ENCODE measurements at places on chromosomes 5 and 9.

DNA sequence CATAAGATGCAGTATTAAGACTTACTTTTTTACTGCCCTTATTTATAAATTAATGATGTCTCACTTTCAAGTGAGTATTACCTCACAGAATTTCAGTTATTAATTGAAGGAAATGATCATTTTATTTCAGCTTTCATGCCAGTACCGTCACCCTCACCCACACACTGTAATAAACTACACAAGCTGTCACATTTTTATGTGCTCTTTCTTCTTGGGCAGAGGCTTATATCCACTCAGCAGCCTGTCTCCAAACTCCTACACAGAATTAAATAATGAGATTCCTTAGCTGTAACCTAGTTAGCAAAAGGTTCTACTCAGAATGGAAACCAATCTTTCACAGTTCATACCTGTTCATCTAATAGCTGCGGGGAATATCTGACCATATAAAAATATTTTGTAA, 1915.8 kb upstream of the CDH6 start:
- no peak for DNase-seq

DNA sequence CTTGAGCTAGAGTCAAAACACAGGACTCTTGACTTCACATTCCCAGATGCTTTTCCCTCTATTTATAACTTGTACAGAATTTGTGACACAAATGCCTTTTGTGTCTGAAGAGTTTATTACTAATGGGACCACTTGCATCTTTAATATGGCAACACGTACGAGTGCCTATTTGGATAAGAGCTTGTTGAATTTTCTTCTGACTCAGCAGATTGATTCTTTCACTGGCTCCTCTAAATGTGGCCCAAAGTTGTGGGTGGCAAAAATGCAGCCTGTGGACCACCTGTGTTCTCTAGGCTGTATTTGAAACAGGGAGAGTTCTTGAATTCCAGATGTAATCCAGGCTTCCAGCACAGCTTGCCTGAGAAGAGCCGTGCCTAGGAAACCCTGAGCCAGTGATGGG, 34.1 kb upstream of the ERCC6L2 start:
- DNase-seq, result no peak

DNA sequence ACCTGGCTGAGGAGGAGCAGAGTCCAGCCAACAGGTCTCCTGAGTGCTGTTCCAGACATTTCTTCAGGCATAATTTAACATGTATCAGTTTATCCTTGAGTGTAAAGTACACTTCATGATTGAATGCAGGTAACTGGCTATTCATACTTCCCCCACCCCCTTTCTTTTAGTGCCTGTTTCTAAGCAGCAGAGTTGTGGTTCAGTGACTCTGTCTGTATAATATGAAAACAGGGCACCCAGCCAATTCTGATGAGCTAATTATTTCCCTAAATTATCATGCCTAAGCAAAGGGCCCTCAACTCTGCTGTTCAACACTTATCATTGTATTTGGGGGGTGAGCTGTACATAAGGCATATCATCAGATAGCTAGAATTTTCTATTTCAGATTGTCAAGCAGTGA, 51.9 kb upstream of the ZSWIM6 start:
- DNase-seq, result peak; percentile 95

- no peak for DNase-seq
Measured at GRCh38 chr9:13616491-13617035, 337.1 kb upstream of the MPDZ start.

GRCh38 chr9:87149799-87150198, 202.5 kb upstream of the GAS1 start:
- no peak for DNase-seq

- DNase-seq, result no peak
Measured at GRCh38 chr9:108811944-108812343, 43.8 kb downstream of the ACTL7B start.

- peak; percentile 55 for DNase-seq
Measured at GRCh38 chr5:56900858-56901578, 8.4 kb upstream of the SETD9 start.

GRCh38 chr9:21687351-21687750, 115.1 kb upstream of the MTAP start:
- no peak for DNase-seq

GRCh38 chr5:178074266-178074952, 38.9 kb upstream of the N4BP3 start:
- DNase-seq, result no peak

- DNase-seq, result peak; percentile 89
Measured at GRCh38 chr5:9869616-9870288, 239.6 kb upstream of the TAS2R1 start.

GRCh38 chr5:56409331-56410190, 176.4 kb upstream of the ANKRD55 start:
- DNase-seq, result peak; percentile 88

DNA sequence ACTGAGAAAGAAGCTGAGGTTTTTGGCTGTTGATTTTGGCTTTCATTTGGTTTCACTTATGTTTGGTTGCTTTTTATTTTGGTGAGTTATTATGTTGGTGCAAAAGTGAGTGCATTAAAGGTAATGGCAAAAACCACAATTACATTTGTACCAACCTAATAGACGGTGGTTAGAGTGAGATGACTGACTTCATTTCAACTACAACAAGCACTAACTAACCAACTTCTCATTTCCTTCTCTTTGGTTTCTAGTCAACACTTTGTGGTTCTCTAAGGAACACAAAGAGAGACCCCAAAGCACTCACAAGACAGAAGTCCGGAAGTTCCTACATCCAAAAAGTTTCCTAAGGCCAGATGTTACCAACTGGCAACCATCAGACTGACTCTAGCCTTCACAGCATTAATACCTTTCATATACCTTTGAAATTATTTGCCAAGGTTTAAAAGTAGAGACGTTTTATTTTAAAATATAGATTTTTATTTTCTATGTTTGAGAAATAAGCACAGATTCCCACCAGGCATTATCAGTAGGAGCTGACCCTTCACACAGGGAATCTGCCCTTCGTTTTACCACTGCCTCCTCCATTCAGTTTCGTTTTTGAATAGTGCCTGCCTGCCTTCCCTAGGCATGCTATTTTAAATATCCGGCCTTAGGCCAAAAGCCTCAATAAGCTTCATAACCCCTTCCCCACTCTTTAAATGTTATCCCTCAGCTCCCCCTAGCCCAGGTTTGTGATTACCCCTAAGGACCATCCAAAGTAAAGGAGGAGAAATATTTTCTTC, 301.1 kb upstream of the PTGER4 start:
- no peak for DNase-seq

- DNase-seq, result peak; percentile 46
Measured at GRCh38 chr5:91641730-91642350, 258.7 kb upstream of the ARRDC3 start.

GRCh38 chr9:8484597-8485191, 685.1 kb upstream of the DMAC1 start:
- DNase-seq, result no peak

- DNase-seq, result no peak
Measured at GRCh38 chr5:61532983-61533382, 200.9 kb downstream of the ZSWIM6 start.

DNA sequence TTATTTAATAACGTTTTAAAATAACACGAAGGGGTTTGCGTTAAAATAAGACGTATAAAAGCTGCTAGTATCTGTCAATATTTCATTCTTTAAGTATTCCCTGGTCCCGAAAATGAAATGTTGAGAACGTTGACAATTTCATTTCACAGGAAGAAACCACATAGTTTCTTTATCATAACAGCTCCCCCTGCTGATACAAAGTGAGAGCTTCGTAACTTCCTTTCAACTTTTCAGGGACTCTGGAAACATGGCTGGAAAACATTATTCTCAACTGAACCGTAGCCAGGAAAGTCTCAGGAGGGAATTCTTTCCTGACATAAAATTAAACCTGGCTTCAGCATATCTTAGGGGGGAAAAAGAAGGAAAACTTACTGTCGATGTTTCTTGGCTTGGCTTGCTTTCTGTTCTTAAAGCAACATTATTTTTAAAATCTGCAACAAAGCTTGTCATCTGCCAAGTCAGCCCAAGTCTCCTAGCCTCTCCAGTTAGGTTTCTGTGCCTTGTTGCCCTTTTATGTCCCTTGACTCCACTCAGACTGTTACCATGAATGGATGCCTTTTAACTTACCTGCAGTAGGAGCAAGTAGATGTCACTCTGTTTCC, 122.9 kb upstream of the DAB2 start:
- peak; percentile 59 for DNase-seq

GRCh38 chr9:99319048-99319447, 97.0 kb downstream of the SEC61B start:
- DNase-seq, result no peak

DNA sequence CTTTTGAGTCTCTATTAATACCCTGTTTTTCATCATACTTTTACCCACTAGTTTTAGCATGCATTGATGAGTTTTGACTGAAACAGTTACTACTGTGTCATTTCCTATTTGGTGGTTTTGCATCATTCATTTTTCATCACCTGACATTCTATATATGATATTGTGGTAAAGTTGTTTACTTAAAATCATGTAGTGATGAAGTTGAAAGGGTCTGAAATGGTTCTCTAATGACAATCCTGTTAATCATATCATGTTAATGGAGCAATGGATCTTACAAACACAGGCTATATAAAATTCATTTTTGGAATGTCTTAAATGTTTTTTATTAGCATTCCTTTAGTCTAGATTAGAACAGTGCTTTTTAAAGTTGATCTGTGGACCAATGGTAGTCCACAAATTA, 84.1 kb downstream of the ERBIN start:
- DNase-seq, result peak; percentile 49

- no peak for DNase-seq
Measured at GRCh38 chr5:150644514-150644913, 4.1 kb downstream of the SYNPO start.

- DNase-seq, result no peak
Measured at GRCh38 chr5:39948341-39948740, 523.6 kb upstream of the DAB2 start.

GRCh38 chr5:112174959-112175594, 244.0 kb downstream of the EPB41L4A start:
- peak; percentile 66 for DNase-seq

DNA sequence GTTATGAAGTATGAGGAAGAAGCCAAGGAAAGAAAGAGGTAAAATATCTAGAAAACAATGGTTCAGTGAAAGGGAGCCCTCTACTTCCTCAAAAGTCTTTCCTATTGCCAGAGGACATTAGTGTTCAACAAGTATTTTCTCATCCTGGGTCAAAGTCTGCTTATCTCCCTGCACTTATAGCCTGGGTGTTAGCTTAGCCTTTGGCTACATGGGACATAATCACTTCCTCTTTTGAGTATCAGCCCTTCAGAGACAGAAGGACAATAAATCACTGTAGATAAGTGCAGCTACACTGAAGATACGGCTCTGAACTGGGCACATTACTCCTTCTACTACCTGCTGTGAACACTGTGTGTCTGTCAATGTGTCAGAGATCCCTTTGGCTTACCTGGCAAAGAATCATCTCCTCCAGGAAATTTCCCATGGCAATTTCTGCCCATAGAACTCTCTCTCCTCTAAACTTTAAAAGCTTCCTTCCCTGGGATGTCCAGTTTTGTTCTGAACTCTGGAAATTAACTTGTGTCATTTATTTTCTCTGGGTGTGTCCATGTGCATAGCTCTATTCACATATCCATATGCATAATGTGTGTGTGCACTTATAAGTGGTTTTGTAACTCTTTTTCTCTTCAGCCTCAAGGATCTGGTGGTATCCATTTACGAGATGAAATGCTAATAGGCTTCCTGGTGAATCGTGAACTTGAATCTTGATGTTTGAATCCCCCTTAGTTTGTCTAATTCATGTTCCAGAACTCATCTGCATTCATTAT, 30.0 kb upstream of the RECK start:
- no peak for DNase-seq

- DNase-seq, result no peak
Measured at GRCh38 chr9:122186301-122186700, 26.6 kb downstream of the MORN5 start.

DNA sequence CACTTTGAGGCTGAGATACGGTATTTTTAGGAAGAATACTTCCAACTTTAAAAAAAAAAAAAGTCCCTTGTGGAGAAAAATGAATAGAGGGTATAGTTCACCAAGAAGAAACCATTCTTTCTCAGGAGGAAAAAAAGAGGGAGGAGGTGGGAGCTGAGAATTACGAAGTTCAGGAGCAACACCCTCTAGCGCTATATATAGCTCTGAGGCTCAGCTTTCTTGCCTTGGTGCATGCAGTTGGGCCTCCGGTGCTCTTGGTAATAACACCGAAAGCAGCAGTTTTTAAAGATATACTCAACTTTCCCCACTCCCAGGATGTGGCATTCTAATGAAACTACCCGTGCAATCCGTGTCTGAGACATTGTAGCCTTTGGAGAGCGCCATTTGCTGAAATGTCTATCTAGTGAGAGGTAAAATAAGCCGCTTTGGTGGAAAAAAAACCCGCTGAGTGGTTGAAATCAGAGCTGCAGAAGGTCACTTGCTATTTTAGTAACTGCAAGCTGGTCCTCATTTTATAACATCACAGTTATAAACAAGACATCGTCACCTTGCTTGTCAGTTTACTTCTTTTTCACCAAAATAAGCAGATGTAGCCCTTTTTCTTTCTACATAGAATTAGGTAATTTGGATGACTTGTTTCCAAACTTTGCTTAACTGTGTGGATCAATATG, 156.4 kb downstream of the RORB start:
- no peak for DNase-seq

DNA sequence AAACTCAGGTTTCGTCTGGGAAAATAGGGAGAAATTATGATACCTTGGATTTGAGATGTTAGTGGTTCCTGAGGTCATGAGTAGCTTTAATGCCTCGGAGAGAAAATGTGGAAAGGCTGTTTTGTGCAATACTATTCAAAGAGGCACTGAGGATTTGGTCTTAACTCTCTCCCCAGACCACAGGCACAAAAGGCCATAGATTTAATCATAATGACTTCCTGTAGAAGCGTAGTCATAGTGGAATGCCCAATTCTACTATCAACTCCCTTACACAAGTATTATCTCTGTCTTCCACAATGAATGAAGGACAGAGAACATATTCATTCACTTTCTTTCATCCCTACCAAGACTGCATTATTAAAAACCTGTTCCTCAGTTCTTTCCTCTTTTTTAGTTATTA, 153.0 kb upstream of the FTMT start:
- DNase-seq, result no peak

GRCh38 chr9:133276001-133276884, 1.2 kb upstream of the ABO start:
- no peak for DNase-seq

DNA sequence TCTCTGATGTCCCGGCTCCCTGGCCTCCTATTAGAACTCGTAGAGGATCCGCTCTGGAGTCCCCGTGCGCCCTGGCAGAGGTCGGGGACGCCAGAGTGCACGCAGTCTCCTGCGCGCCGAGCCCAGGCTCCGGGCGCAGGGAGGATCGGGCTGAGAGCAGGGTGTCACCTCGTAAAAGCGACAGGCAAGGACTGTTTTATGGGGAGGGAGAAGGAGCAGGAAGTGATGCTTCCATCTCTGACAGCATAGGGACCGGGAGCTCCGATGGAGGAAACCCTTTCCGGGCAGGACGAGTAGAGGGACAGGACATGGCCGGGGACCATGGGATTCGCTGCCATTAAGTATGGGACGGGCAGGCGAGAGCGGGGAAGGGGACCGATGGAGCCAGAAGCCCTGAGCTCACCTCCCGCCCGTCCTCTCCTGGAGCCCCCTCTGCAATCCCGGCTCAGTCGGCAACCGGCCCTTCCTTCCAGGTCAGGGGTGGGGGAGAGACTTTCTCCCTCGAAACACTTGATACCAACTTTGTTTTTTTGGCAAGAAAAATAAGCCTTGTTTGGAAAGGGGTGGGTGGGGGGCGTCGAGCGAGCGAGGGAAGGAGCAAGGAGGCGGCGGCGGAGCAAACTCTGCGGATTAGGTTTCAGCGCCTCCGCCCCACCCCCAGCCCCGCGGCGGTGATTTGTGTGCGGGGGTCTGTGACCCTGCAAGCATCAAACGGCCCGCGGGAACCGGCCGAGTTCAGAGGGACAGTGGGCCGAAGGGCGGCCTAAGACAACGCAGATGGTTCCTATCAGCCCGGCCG, 12.6 kb downstream of the LMX1B start:
- no peak for DNase-seq

Measured in epithelial cell of esophagus (primary cell).